Spleen (tissue), 13 donors: ENCODE measurements at places on chromosomes 11 and 22. TPM values are rescaled to one million over a fixed set of nuclear protein-coding genes. Genes with fewer than 3 reads are reported as not detected.

Gene RIC3
- 22.5 TPM for total RNA-seq

GRCh38 chr22:35971456-35972119, 57.0 kb downstream of the RBFOX2 start:
- no peak for DNase-seq

GRCh38 chr11:121212536-121213361, 79.8 kb upstream of the SC5D start:
- no peak for DNase-seq

- DNase-seq: peak; percentile 76
Observed at GRCh38 chr22:24553597-24554312, 1.2 kb downstream of the GUCD1 start.

DNA sequence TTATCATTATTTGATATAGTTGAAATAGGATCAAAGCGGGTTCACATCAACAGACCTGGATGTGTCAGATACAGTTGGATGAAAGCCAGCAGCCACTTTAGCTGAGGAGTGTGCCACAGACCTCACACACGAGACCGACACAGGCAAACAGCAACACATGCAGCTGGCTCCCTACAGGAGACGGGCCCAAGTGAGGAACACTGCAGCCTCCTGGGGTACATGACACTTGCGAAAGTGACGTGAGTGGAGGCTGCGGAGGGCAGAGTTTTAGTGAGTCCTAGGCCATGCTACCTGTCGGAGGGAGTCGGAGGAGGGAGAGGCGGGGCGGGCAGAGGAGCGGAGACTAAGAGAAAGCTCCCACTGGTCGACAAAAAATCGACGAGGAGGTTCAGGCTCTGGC, 100.9 kb upstream of the BID start:
- no peak for DNase-seq

DNA sequence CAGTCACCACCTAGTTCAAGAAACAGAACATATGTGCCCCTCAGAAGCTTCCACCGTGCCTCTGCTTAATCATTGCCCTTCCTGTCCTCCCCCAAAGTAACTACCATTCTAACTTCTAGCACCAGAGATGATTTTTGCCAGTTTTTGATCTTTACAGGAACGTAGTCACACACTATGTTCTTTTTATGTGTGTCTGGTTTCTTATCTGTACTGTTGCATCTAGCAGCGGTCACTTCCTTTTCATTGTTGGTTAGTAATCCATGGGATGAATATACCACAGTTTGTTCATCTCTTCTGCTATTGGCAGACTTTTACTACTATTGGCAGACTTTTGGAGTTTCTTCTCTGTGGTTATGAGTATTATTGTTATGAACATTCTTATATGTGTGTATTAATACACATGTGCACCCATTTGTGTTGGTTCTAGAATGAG, 34.6 kb downstream of the SPECC1L start:
- no peak for DNase-seq

DNA sequence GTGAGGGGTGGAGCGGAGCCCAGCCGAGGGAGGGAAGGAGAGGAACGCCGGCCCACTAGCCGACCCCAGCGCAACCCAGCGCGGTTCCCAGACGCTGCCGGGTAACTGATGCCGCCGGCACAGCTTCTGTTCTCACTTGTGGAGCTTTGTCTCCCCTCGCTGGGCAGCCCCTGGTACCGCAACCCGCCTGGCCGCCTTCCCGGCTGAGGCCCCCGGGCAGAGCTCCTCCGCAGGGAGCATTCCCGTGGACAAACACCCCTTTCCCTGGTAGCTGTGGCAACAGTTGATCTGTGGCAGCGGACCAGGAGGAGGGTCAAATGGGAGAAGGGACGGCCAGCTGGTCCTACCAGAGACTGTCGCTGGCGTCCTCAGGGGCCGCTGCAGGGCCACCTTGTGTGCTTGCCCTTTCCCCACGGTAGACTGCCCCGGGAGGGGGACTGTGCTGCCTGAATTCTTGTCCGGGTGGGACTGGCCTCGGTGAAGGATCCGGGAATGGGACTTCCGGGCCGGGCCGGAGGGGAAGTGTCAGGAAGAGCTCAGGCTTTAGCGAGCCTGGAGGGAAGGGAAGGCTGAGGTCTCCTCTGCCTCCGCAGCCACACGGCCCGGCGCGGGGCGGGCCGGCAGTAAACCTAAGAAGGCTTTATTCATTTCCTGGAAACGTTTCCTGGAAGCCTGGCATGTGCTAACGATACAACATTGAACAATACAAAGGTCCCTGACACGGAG, 468.0 kb downstream of the OPCML start:
- DNase-seq: peak; percentile 82
